HCT116 (cell line): ENCODE measurements at places on chromosomes 4 and X.

DNA sequence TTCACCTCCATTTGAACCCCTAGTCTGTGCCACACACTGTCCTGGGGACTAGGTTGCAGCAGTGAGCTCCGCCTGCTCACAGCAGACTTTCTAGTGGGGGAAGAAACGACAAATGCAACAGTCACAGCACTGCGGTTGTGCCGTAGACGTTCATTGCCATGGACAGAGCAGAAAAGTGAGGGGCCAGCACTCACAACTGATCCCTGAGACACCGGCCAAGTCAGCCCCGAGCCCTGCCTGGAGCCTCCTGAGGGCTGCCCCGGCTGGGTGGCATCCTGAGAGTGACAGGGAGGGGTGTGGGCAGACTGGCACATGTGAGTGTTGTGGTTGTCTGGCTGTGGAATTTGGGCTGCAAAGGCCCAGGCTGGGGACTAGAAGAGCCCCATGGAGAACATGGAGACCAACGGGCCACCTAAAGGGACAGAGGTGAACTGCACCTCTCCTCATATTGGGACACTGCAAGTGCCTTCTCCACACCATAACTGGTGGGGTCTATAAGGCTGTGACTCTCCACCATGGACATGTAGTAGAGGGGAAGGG lies 4.6 kb downstream of the DUSP9 start:
- peaks cover 7% of the 10 kb centered on the region; the same call in 1 of the 2 replicates for H3K4me1 ChIP-seq
- H3K27ac ChIP-seq = no peak overlapping the region
- H3K4me3 ChIP-seq = no peak overlapping the region
- no peaks in the 10 kb centered on the region for H3K36me3 ChIP-seq
- DNase-seq = no peak
- no peaks in the 10 kb centered on the region for H3K27me3 ChIP-seq

DNA sequence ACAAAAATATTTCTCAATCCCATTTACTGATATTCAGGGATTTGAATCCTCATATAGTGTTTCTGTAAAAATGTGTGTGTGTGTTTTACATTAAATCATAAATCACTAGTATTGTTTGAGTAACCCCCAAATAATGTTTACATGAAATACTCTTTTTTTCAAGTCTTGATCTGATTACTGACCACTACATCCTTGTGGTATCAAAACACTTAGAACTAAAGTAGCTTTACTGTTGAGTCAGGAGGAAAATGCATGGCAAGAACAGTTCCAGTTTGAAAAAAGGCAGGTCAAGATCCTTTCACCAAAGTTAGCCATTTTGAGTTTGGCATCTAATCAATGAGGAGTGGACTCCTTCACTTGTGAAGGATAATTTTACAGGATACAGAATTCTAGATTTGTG lies 3.6 kb upstream of the WDR19 start:
- peaks cover 6% of the 10 kb centered on the region; the same call in 1 of the 2 replicates for H3K4me1 ChIP-seq
- no peak overlapping the region for H3K4me3 ChIP-seq
- no peaks in the 10 kb centered on the region for H3K27me3 ChIP-seq
- H3K27ac ChIP-seq = no peak overlapping the region
- DNase-seq = no peak

- H3K27ac ChIP-seq = peak overlapping the region; percentile 65
- peaks cover 24% of the 10 kb centered on the region for H3K4me1 ChIP-seq
- H3K4me3 ChIP-seq = peak overlapping the region; percentile 69
Observed at GRCh38 chr4:37685161-37685822, 884 bp downstream of the RELL1 start.

DNA sequence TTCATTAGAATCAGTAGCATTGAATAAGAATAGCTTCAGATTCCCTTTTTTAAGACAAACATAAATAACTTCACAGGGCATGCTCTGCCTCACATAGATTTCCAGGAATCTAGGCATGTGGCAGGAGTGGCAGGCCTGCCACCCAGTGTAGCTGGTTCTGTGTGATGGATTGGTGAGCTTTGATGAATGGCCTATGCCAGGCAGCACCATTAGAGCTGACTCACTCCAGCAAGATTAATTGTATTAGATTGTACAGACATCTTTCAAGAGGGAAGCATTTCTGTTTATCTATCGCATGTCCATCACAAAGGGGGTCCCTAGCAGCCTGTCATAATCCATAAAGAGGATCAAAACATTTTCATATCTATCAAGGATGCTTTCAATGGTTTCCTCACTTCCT lies 71.9 kb downstream of the NAA11 start:
- H3K4me1 ChIP-seq = no peaks in the 10 kb centered on the region
- no peak for DNase-seq
- no peaks in the 10 kb centered on the region for H3K36me3 ChIP-seq
- H3K4me3 ChIP-seq = no peak overlapping the region

GRCh38 chrX:154443992-154444754 lies at the start of gene FAM50A:
TSS of gene FAM50A (plus strand) at chrX:154444141. CDS start at chrX:154444236, 95 bp downstream.
- no peak for DNase-seq
- H3K36me3 ChIP-seq = no peaks in the 10 kb centered on the region
- H3K4me3 ChIP-seq = peak within 1 kb of the TSS; percentile 59
- H3K4me1 ChIP-seq = peaks cover 6% of the 10 kb centered on the region; the same call in 1 of the 2 replicates
